ENCODE measurements at places on chromosomes 5 and 9. TPM values are rescaled to one million over a fixed set of nuclear protein-coding genes. Genes with fewer than 3 reads are reported as not detected.

GRCh38 chr9:118651511-118651910 is 717.7 kb downstream of the BRINP1 start:
- no peaks in the 10 kb centered on the region for H3K36me3 ChIP-seq
- H3K27me3 ChIP-seq: no peaks in the 10 kb centered on the region
- no peak for DNase-seq

DNA sequence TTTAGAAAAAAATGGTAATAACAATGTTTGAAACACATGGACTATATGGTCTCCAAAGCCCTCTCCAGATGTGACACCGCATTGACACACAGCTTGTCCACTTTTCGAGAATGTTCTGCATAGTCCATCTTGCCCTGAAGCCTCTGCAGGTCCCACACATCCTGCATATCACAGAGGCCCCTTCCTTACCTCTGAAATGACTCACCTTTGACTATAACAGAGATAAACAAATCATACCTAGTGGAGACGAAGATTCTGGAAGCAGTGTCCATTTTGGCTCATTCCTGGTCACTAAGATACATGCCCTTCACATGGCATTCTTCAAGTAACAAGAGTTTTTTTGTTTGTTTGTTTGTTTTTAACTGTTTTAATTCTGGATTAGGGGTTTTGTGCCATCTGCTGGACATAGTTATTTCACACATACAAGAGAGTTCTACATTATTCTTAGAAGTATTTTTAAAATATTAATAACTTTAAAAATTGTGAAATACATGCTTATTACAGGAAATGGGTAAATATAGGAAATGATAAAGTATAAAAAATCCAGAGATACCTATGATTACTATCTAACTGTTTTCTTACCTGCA is 5.1 kb downstream of the ARL14EPL start:
- H3K4me3 ChIP-seq: no peak overlapping the region
- no peak overlapping the region for H3K27ac ChIP-seq
- peaks cover 5% of the 10 kb centered on the region for H3K27me3 ChIP-seq
- H3K4me1 ChIP-seq: no peaks in the 10 kb centered on the region

GRCh38 chr5:35383041-35383440 is 152.8 kb upstream of the PRLR start:
- H3K4me3 ChIP-seq: no peak overlapping the region
- no peak for DNase-seq
- no peak overlapping the region for H3K27ac ChIP-seq
- no peaks in the 10 kb centered on the region for H3K4me1 ChIP-seq
- no peaks in the 10 kb centered on the region for H3K36me3 ChIP-seq
- H3K27me3 ChIP-seq: no peaks in the 10 kb centered on the region

DNA sequence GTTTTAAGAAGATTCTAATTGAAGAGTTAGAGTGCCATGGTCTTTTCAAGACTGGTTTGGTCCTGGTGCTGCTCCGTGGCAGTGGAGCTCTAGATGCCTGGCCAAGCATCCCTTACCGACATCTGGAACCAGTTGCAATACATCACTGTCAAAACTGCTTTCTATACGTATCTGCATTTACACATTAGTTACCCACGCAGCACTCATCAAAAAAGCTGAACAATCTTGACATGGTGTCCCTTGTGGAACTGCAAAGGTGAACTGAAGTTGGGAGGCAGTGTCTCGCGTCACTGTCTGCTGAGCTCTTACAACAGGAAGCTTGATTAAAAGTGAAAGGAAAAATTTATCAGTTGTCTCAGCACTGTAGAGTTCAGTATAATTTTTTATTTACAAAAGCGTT is 82.6 kb downstream of the PBX3 start:
- peak overlapping the region; percentile 39 for H3K27ac ChIP-seq
- no peak for DNase-seq
- H3K27me3 ChIP-seq: no peaks in the 10 kb centered on the region
- no peaks in the 10 kb centered on the region for H3K4me1 ChIP-seq
- H3K4me3 ChIP-seq: peak overlapping the region; percentile 30
- H3K36me3 ChIP-seq: no peaks in the 10 kb centered on the region

- DNase-seq: no peak
- no peak overlapping the region for H3K4me3 ChIP-seq
- no peak overlapping the region for H3K27ac ChIP-seq
- H3K27me3 ChIP-seq: no peaks in the 10 kb centered on the region
These were observed 2.9 kb upstream of the REEP2 start for GRCh38 chr5:138435943-138436342.

DNA sequence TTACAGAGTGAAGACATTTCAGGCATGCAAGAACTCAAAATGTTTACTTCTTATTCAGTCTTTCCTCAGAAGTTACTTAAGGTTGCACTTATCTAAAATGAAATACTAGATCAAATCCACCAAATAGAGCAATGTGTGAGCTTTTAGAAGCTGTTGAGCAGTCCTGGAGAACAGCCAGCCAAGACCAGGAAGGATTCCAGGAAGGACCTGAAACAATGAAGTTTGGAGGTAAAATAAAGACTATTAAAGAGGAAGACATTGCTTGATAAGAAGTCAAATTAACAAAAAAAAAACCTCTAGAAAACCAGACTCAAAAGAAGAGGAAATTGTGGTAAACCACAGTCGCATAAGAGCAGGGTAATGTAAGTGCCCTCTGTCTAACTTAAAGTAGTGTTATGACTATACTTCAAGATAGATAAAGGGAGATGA is 156.2 kb upstream of the S1PR3 start:
- H3K27ac ChIP-seq: no peak overlapping the region
- H3K27me3 ChIP-seq: no peaks in the 10 kb centered on the region
- no peak for DNase-seq

DNA sequence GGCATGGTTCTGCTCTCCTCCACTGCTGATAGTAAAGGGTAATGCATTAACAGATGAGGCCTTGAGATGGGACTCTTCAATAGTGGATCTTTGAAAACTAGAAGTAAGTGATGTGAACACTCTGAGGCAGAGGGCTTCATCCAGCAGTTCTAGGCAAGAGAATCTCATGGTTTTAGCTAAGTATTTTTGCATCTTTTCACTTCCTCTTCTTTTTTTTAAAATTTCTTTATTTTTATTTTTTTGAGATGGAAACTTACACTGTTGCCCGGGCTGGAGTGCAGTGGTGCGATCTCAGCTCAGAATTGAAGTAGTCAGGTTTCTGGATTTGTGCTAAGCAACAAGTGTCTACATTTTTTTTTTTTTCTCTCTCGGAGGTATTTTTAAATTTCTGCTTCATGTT is 101.9 kb downstream of the MTRR start:
- DNase-seq: no peak
- no peaks in the 10 kb centered on the region for H3K27me3 ChIP-seq
- H3K27ac ChIP-seq: no peak overlapping the region
- no peaks in the 10 kb centered on the region for H3K36me3 ChIP-seq
- no peak overlapping the region for H3K4me3 ChIP-seq
- no peaks in the 10 kb centered on the region for H3K4me1 ChIP-seq

- no peak for DNase-seq
- H3K36me3 ChIP-seq: no peaks in the 10 kb centered on the region
- H3K27ac ChIP-seq: no peak overlapping the region
- H3K27me3 ChIP-seq: no peaks in the 10 kb centered on the region
These were observed 54.5 kb downstream of the DOCK8 start for GRCh38 chr9:269081-269711.

DNA sequence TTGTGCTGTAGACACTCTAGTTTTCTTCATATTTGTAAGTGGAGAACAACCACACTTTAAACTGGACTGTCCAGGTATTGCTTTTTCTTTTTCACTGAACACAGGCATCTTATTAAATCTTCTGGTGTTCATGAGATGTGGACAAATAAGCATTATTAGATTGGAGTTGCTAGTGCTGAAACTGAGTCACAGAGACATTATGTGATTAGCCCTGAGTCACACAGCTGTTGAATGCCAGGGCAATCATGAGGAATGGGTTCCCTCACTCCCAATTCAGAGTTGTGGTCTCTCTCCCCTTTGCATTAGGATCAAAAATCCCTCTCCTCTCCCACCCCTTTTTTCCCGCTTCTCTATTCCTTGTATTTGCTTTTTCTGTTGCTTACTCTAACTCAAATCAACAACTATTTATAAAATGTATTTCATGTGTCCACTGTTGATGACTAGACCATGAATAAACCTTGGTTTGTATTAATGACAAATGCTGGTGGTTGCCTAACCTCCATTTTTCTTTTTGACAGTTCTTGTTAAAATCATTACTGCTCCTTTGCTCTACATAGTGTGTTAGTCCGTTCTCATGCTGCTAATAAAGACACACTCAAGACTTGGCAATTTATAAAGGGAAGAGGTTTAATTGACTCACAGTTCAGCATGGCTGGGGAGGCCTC is 738.2 kb downstream of the BRINP1 start:
- no peaks in the 10 kb centered on the region for H3K4me1 ChIP-seq
- H3K27ac ChIP-seq: no peak overlapping the region
- no peaks in the 10 kb centered on the region for H3K27me3 ChIP-seq

GRCh38 chr5:14532180-14532579 is 49.4 kb upstream of the OTULINL start:
- H3K4me1 ChIP-seq: no peaks in the 10 kb centered on the region
- no peak for DNase-seq
- no peak overlapping the region for H3K4me3 ChIP-seq

GRCh38 chr5:34858790-34859189 is 19.8 kb downstream of the TTC23L start:
- no peak for DNase-seq
- peaks cover 4% of the 10 kb centered on the region for H3K27me3 ChIP-seq
- H3K36me3 ChIP-seq: no peaks in the 10 kb centered on the region
- H3K4me1 ChIP-seq: no peaks in the 10 kb centered on the region
- H3K4me3 ChIP-seq: no peak overlapping the region

DNA sequence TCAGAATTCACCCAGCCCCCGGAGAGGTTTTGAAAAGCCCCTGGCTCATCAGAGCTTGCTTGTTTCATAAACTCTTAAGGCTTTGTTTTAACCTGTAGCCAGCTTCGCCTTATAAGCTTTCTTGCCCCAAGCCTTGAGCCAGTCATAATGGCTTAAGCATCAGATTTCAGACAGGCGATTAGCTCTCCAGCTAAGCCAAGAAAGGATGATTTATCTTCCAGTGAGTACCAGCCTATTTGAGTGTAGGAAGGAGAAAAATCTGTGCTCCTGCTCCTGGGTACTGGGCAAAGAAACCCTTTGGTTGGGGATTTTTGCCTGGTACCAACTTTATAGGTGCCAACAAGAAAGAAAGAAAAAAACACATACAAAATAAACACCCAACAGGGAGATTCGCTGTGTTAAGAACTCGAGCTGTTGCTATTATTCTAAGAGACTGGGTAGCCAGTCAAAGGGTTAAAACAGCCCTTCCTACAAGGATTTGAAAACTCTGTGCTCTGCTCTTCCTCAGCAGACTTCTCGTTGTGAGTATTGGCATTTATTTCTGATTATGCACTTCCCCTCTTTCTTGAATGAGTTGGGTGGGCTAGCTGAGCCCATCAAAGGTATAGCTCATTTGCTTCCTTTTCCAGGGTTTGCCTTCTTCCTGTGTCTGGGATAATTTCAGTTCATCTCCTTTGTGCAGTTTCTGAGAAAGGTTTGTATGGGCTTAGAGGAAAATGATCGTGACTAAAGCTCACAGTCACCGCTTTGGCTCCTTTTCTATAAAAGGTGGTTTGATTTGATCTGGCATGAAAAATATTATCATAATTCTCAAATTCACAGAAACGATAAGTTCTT is 157.2 kb upstream of the DMRT1 start:
- no peak for DNase-seq
- H3K4me3 ChIP-seq: no peak overlapping the region
- H3K27ac ChIP-seq: no peak overlapping the region
- H3K4me1 ChIP-seq: no peaks in the 10 kb centered on the region
- no peaks in the 10 kb centered on the region for H3K36me3 ChIP-seq
- no peaks in the 10 kb centered on the region for H3K27me3 ChIP-seq

- no peaks in the 10 kb centered on the region for H3K4me1 ChIP-seq
- H3K4me3 ChIP-seq: no peak overlapping the region
- DNase-seq: no peak
- no peaks in the 10 kb centered on the region for H3K36me3 ChIP-seq
- H3K27me3 ChIP-seq: no peaks in the 10 kb centered on the region
- no peak overlapping the region for H3K27ac ChIP-seq
These were observed 120.5 kb downstream of the SNX18 start for GRCh38 chr5:54638106-54638505.

DNA sequence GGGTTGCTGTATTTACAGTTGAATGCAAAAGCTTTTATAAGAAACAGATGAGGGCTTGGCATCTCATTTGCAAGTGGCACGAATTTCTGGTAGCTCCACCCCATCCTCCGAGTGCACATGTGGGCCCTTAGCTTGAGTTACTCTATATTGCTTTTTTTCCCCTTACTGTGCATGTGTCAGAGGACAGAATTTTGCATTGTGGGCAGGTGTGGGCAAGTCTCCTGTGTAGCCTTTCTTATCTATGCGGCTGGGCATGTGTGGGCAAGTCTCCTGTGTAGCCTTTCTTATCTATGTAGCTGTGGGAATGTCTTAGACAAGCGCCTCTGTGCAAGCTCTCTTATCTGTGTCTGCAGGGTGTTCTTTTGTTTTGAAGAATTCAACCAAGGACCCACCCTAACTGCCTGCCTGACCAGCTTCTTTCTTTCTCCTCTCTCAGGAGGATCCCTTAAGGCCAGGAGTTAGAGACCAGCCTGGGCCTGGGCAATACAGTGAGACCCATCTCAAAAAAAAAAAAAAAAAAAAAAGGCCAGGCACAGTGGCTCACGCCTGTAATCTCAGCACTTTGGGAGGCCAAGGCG is 34.1 kb upstream of the SIL1 start:
- no peak overlapping the region for H3K27ac ChIP-seq
- H3K4me1 ChIP-seq: no peaks in the 10 kb centered on the region
- no peak for DNase-seq
- no peak overlapping the region for H3K4me3 ChIP-seq

DNA sequence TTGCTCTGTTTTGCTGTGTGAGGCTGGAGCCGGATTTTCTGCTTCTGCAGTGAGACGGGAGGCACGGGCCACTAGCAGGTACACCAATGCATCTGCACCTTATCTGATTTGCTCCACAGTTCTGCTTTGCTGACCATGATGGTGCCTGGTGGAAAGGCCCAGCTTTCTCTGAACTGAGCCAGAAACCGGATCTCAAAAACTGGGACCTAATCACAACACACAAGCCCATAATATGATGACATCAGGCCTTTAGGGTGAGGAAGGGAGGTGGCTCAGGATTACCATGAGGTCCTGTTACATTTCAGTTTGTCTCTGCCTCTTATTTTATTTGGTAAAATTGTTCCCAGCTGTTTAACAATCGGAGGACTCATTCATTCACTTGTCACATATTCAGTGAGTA is 49.8 kb downstream of the FGF1 start:
- H3K36me3 ChIP-seq: no peaks in the 10 kb centered on the region
- no peak for DNase-seq
- H3K27ac ChIP-seq: no peak overlapping the region

GRCh38 chr5:38576961-38577684 is 20.7 kb upstream of the LIFR start:
- H3K4me1 ChIP-seq: no peaks in the 10 kb centered on the region
- no peak overlapping the region for H3K27ac ChIP-seq
- no peak for DNase-seq
- no peaks in the 10 kb centered on the region for H3K36me3 ChIP-seq
- H3K4me3 ChIP-seq: no peak overlapping the region

GRCh38 chr5:52491818-52492217 is 295.9 kb upstream of the ITGA1 start:
- no peaks in the 10 kb centered on the region for H3K4me1 ChIP-seq
- DNase-seq: no peak
- H3K27ac ChIP-seq: no peak overlapping the region
- H3K27me3 ChIP-seq: no peaks in the 10 kb centered on the region

SLC45A2 gene
- not detected for total RNA-seq

All from Panc1 (cell line).